ENCODE measurements at places on chromosomes 2 and 18.

DNA sequence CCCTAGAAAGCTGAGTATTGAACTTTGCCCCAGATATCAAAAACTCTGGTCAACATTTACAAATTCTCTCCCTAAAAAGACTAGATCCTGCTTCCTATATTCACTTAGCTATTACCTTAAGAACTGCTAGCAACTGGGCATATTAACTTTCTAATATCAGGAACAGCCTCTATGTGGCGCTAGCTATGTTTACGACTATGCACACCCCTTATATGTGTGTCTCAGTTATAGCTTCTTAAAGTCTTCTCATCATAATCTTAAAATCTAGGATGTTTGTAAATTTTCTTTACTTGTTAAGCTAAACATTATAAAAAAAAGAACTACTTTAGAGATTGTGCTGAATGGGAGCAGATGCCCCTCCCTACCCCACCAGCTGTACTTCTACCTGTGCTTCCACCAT, 1.7 kb upstream of the STAMBP start:
- DNase-seq = no peak

DNA sequence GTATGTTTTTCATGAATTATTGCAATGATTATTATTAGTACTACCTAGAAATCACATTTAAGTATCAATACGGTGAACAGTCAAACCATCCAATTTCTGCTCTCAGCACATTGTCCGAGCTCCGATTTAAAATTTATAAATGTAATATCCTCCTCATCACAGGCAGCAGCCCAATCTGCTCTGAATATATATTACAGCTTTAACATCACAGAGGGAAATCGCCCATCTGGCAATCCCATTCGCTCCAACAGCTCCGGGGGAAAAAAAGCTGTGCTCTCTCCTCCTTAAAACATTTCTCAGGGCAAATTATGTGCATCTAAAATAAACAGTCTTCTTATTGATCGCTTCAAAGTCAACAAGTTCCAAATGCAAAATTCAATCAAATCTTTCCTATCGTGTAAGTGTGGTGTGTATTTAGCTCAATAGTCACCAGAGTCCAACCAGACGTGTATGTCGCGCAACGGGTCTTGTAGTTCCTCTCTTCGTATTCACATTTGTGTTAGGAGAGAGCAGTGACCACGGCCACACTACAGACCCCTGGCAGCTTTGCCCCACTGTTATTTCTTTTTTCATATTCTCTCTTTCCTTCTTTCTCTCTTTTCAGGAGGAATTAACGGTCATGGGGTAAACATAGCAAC, 2.4 kb downstream of the FIGN start:
- DNase-seq = no peak

GRCh38 chr18:42047721-42048120, 92.7 kb downstream of the PIK3C3 start:
- no peak for DNase-seq

DNA sequence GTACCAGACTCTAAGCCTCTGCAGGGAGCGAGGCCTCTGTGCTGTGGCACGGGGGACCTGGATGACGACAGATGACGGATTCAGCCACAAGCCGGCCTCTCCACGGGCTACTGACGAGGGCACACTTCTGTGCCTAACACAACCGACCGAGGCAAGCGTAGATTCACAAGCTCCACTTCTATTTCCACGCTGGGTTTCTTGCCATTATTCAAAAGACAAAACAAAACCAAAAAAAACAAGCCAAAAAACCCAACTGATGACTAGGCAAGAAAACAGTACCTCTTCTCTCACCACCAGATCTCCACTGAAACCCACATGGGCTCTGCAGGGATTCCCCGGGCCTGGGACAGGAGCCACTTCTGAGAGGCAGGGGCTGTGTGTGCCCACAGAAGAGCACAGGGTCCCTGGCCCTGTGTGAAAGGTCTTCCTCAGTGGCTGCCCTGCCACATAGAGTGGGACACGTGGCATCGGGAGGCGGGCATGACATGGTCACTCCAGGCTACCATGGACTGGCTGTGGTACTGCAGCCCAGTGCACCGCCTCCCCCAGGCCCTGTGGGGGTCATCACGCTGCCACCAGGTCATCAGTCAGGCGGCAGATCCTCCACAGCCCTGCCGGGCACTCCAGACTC, 254.7 kb downstream of the HDAC4 start:
- DNase-seq = no peak

- DNase-seq = no peak
Observed at GRCh38 chr2:119545754-119546446, 1.7 kb downstream of the CFAP221 start.

DNA sequence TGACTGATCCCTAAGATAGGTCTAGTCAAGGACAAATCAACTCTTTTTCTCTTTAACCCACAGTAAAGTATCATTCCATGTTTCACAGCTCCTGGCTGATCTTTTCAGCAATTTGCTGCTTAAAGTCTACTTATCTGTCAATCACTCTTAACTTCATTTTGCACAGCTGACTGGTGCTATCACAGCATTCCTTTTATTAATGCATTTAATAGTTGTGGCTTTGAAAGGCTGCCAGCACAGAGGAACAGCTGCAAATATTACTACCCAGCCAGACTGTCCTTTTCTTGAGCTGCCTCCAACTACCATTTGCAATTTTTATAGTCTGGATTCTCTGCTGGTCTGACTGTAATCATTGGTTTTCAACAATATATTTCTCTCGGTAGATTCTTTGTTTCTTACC, 303.5 kb downstream of the STK39 start:
- no peak for DNase-seq

GRCh38 chr2:144937910-144938709, 418.2 kb upstream of the ZEB2 start:
- DNase-seq = no peak

DNA sequence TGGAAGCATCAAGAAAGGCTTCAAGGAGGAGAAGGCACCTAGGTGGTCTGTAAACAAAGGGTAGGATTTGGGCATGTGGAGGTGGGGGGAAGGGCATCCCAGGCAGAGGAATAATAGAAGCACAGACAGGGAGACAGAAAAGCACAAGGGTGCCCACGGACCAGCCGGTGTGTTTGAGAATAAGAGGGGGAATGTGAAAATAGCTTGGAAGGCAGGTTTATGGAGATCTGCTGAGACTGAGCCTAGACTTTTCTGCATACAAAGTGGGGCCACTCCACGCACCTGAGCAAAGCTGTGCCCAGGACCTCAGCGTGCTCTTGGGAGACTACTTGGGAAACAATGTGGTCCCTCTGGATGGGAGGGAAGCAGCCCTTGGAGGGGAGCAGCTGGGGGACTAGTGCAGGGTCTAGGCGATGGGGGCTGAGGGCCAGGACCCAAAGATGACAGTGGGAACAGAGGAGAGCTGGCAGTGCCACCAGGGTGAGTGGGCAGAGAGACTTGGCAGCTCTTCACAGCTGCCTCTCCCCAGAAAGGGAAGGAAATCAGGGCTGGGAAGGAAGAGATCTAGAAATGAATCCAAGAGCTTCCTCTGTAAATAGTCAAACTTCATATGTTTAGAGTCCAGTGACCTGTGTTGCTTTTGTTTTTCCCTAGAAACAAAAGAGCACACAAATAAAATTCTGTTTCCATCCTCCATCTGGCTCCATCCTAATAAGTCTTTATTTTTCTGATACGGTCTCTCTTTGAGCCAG, 110.7 kb upstream of the SMAD7 start:
- no peak for DNase-seq

GRCh38 chr18:40056079-40056692, 1898.8 kb upstream of the PIK3C3 start:
- no peak for DNase-seq

DNA sequence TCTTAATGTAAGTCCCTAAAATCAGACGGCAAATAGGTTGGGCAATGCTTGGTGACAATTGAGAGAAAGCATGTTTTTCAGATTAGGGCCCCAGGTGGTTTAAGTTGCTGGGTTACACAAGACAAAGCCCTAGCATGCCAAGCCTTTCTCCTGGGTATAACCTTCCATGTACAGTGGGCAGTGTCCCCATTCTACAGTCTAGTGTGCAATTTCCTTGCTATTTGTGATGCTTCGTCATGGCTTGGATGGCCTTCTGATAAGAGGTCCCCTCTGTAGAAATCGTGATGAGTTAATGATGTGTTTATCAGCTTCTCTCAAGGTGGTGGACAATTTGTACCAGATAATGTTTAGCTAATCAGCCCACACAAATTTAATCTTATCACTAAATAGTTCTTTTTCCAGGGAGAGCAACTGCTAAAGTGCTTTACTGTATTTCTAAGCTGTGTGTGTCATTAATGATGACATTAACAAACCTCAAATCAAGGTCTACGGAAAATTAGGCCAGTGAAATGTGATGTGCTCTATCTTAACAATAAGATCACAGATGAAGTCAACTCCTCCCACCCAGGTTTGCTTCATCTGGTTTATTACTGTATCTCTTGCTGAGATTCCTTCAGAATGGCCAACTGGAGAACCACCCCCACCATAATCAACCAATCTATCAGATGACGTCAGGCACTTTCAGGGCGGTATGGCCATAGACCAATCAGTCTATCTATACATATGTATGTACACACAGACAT, 61.7 kb downstream of the PLB1 start:
- DNase-seq = no peak

DNA sequence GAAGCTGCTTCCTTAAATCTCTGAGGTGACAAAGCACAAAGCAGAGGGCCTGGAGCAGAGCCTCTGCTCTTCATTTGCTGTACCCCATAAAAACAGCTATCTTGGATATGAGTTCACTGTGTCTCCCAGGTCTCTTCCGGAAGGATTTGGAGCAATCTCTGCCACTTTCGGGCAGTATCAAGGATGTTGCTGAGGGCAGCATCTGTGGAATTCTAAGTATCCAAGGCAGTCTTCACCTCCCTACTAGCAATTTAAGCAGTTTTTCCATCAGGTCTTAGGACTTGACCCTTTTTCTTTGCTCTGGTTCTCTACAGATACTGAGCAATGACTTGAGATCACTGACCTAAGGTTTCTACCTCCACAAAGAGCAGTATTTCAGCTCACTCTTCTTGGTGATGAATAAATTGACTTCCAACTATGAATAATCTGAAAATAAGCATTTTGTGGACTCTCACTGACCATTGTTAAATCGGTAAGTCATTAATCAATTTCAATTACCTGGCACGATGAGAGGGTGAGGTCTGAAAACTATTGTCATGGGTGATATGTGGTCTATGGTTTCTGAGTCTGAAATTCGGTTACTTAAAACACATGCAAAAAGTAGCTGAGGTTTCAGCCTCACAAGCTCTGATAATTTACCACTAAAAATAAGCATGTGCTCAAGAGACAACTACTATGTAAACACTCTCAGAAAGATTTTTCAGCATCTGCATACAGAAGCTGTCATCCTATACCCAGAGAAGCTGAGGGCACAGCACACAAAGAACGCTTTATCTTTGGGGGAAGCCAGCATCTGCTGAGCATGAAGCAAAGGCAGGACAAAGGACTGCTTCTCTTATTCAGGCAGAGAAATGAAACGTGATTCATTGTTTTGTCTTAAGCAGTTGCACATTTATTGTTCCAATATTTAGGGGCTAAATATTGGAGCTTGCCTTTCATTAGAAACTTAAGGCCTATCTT, 32.1 kb upstream of the SPATS2L start:
- DNase-seq = no peak

- DNase-seq = no peak
Observed at GRCh38 chr2:74501335-74502071, 2.1 kb upstream of the LBX2 start.

DNA sequence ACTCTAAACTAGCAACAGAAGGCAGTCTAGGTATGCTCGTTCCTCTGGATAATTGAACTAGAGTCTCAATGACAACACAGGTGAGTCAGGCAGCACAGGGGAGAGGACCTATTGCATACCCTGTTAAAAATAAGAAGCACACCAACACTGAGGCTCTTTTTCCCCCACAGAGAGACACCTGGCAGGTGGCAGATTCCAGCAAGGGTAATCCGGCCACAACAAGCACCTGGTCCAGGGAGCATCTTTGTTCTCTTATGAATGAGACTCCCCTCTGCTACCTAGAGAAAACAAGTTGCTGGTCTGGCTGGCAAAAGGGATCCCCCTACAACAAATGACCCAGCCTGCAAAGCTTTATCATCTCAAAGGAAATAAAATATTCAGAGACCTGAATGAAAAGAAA, 508.9 kb upstream of the POU3F3 start:
- DNase-seq = no peak

DNA sequence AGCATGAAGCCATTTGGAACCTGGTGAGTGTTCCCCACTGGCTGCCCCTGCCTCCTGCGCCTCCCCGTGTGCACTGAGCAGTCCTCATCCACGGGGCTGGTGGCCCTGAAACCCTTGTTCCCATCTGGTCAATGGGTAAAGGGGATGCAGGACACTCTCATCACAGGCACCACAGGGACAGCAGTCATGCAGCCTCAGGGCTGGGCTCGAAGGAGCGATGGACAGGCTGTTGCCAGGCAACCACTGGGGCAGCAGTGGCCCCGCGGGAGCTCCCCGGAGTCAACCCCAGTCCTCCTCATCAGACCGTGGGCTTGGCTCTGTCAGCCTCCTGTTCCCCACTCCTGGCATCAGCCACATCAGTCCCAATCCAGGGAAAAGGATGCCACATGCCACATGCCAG, 509.5 kb downstream of the EIPR1 start:
- DNase-seq = no peak

GRCh38 chr18:36307513-36307912, 10.0 kb downstream of the FHOD3 start:
- no peak for DNase-seq

- DNase-seq = no peak
Observed at GRCh38 chr2:233243348-233243747, 8.1 kb upstream of the ATG16L1 start.

GRCh38 chr2:69945441-69945840, 16.0 kb downstream of the ASPRV1 start:
- DNase-seq = no peak

GRCh38 chr2:70143314-70144150, 47.3 kb downstream of the C2orf42 start:
- no peak for DNase-seq

GRCh38 chr2:47497843-47498460, 95.0 kb downstream of the MSH2 start:
- DNase-seq = no peak

DNA sequence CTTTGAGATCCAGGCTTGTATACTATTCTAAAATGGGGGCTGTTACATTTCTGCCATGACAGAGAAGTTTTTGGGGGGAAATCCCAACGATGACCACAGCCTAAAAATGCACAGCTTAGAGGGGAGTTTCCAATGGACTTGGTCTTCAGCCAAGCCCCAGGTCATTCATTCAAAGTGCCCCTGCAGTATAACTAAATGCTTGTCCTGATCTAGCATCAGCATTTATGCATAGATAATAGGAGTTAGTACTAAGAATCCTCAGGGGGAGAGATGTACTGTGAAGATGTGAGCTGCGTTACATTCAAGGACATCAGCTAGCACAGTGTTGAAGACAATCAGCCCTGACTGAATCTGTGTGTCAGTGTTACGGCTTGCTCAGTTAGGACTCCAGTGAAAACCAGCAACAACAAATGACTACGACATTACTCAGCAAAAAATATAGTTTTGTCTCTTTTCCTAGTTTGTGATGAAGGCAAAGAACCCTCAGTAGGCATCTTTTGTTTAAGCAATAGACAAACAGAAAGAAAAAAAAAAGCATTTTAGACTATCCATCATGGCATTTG, 160.9 kb downstream of the ZEB2 start:
- DNase-seq = no peak

Measured in stimulated activated CD4-positive, alpha-beta T cell treated with anti-CD3 and anti-CD28 coated beads, Interleukin-2, amount 100 ng/mL, for 48 hours (primary cell).